ENCODE measurements at places on chromosomes 11 and 22.

- no peak for DNase-seq
Measured at GRCh38 chr11:133801356-133801755, 44.0 kb downstream of the SPATA19 start.

DNA sequence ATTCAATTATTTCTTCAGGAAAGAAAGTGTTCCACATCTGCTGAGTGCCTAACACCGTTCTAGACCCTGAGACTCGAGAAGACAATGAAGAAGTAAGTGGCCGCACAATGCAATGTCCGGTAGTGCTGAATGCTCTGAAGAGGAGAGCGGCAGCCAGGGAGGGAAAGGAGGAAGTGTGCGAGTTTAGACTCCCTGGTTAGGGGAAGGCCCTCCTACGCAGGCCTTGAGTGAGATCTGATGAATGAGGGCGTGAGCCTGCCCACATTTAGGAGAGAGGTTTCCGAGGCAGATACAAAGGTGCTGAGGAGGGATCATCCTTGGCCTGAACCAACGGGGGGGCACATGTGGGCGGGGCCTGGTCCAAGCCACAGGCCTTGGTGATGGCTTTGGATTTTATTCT, 558.6 kb downstream of the NTM start:
- DNase-seq, result no peak

GRCh38 chr11:114290503-114291235, 5.5 kb upstream of the NNMT start:
- no peak for DNase-seq

DNA sequence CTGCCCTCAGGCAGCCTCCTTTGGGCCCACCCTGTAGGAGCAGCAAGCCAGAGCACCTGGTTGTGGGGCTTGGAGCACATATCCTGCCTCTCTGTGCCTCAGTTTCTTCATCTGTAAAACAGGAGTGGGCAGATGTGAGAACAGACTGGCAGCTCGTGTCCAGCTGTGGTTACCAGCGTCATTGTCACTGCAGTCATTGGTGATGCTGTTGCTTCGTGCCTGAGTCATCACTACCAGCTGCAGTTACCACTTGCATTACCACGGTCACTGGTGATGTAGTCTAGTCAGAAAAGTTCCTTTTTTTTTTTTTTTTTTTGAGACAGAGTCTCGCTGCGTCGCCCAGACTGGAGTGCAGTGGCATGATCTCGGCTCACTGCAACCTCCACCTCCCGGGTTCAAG, 20.4 kb downstream of the RSPH14 start:
- no peak for DNase-seq

DNA sequence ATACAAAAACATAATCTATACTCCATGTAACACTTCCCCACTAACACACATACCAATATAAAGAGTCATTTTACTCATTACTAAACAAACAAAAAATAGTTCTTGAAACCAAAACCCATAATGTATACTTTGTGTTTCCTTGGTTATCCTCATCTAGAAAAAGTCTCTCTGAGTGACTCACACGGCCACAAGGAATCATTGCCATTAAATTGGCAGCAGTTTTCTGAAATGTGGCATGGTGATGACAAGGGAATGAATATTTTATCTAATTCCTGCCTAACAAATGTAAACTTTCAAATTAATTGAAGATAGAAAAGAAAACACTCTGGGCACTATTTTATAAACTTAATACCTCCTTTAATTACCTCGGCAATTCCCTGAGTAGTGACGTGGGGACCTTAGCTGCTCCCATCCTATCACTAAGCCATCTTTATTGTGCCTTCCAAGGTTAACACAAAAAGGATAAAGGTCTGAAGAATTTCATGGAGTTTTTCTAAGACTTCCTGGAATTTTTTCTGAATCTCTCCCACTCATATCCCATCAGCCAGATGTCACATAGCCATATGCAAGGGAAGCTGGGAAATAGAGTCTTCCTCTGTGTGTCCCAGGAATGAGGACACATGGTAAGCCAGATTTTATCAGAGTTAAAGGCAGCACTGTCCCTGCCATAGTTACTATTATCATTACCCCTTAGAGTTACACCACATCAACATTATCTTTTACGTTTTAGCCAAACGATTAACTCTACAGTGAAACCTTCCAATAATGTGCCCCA, 857.2 kb upstream of the TENM4 start:
- DNase-seq, result no peak

DNA sequence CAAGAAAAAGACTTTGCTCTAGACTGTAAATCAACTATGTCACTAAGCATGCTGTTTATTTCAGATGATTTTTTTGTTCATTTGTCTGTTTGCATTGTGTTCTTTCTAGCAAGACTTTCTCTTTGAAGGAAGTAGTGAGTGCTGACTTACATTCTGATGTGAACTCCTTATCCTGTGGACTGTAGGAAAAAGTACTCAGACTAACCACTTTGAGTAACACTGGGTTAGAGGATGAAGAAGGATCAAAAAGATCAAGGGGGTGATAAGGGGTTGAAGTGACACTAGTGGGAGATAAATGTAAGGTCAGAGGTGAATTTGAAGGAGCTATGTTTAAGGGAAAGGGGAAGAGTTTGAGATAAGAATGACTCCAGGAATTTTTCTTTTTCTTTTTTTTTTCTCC, 369.4 kb downstream of the NELL1 start:
- no peak for DNase-seq

- DNase-seq, result no peak
Measured at GRCh38 chr11:103202048-103202651, 92.9 kb downstream of the DYNC2H1 start.

DNA sequence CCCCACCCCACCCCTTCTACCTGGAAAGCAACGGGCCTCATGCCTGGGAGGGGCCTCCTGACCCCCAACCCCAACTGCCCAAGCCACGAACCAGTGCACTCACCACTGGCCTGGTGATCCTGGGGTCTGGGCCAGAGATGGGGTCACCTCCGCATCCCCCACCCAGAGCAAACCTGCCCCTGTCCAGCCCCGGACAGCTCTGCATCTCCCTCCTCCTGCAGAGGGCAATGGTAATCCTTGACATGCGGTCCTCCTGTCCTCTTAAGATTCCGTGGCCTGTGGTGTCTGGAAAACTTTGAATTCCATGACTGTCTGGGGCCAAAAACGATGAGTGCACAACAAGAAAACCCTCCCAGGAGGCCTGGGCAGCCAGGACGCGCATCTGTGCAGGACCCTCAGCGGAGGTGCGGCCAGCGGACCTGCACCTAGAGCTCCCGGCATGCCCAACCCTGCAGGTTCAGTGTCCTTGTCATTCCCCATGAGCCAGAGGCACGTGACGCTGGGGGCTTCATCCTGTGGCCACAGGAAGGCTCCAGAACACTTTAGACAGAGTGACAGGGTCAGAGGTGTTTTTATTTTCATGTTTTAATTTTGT, 16.1 kb upstream of the PPARA start:
- DNase-seq, result no peak

DNA sequence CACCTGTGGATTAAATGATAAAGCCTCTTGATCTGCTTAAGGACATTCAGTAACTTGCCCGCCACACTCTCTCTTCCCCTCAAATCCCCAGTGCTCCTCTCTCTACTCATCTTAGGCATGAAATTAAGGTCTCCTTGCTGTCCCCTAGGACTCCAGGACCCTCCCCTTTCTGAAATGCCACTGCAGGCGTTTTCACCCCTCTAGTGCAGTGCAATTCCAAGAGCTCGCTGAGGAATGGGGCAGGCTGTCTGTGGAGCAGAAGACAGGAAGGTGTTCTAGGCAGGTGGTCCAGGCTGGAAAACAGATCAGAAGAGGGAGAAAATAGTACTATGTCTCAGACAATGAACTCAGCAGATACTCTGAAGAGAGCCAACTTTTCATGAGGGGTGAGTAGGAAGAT, 55.8 kb upstream of the ARHGAP42 start:
- no peak for DNase-seq

- DNase-seq, result no peak
Measured at GRCh38 chr22:20807315-20807752, 33.4 kb downstream of the SERPIND1 start.

GRCh38 chr22:31951194-31952093, 7.1 kb downstream of the YWHAH start:
- no peak for DNase-seq

DNA sequence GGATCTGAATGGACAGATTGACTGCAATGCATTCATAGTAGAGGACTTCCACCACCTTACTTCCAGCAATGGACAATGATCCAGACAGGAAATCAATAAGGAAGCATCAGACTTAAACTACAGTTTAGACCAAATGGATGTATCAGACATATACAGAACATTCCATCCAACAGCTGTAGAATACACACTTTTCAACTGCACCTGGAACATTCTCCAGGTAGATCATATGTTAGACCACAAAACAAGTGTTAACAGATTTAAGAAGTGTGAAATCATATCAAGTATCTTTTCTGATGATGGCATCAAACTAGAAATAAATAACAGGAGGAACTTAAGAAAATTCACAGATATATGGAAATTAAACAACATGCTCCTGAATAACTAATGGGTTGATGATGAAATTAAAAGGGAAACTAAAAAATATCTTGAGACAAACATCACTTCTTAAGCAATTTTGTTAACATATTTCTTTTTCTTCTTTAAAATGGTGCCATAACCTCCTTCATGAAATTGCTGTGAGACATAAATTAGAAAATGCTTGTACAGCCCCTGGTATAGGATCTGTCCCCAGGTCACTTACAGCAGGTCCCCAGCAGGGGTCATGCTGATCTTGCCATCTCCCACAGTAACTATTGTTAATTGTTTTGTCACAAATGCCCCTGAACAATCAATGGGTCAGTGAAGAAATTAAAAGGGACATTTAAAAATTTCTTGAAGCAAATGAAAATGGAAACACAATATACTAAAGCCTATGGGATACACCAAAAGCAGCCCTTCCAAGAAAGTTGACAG, 100.0 kb upstream of the OR4B1 start:
- no peak for DNase-seq

- DNase-seq, result no peak
Measured at GRCh38 chr11:23311986-23312940, 452.0 kb upstream of the CCDC179 start.
